ENCODE measurements at places on chromosomes 12 and 14. TPM values are rescaled to one million over a fixed set of nuclear protein-coding genes. Genes with fewer than 3 reads are reported as not detected.
A peak's percentile ranks its signal among the peaks of the same experiment; 100 is the strongest.

SERPINA3 gene
- total RNA-seq: 200 TPM

GPR132 gene
- 5.0 TPM for total RNA-seq

AKAP3 gene
- total RNA-seq: 1.4 TPM

CMA1 gene
- total RNA-seq: 2.8 TPM

KLRD1 gene
- total RNA-seq: 4.4 TPM

PARPBP gene
- total RNA-seq: 2.9 TPM

TMEM63C gene
- total RNA-seq: 0.26 TPM

NKX2-8 gene
- total RNA-seq: not detected

DNA sequence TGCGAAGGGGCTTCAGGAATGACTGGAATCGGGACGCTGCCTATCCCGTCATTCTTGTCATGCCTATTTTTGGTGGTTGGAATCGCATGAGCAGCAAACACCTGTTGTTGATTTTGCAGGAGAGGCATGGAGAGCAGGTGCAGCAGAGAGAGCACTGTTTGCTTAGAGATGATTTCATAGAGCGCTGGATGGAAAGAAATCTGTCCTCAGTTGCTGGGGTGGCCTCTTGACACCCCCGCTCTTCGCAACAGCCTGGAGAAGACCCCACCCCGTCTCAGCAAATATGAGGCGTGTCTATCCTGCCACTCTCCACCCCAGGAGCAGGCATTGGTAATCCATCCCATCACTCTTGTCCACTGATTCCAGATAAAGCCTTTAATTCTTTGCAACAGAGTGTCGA, 19.3 kb upstream of the NCOR2 start:
- DNase-seq: no peak
- H3K27me3 ChIP-seq: no peaks in the 10 kb centered on the region
- no peak overlapping the region for H3K27ac ChIP-seq
- H3K4me1 ChIP-seq: no peaks in the 10 kb centered on the region
- H3K4me3 ChIP-seq: no peak overlapping the region
- H3K36me3 ChIP-seq: no peaks in the 10 kb centered on the region

GRCh38 chr14:100617410-100618317, 30.4 kb upstream of the BEGAIN start:
- peak; percentile 16 for DNase-seq
- H3K27ac ChIP-seq: no peak overlapping the region
- H3K36me3 ChIP-seq: no peaks in the 10 kb centered on the region
- H3K4me3 ChIP-seq: no peak overlapping the region
- no peaks in the 10 kb centered on the region for H3K27me3 ChIP-seq

- H3K4me3 ChIP-seq: no peak overlapping the region
- no peaks in the 10 kb centered on the region for H3K4me1 ChIP-seq
- H3K27ac ChIP-seq: no peak overlapping the region
- no peaks in the 10 kb centered on the region for H3K36me3 ChIP-seq
- no peak for DNase-seq
Observed at GRCh38 chr12:18358077-18358476, 96.8 kb downstream of the PIK3C2G start.

- no peaks in the 10 kb centered on the region for H3K4me1 ChIP-seq
- H3K27ac ChIP-seq: no peak overlapping the region
- no peaks in the 10 kb centered on the region for H3K27me3 ChIP-seq
- no peak for DNase-seq
Observed at GRCh38 chr12:53998110-53998899, 1.7 kb upstream of the HOXC9 start.

DNA sequence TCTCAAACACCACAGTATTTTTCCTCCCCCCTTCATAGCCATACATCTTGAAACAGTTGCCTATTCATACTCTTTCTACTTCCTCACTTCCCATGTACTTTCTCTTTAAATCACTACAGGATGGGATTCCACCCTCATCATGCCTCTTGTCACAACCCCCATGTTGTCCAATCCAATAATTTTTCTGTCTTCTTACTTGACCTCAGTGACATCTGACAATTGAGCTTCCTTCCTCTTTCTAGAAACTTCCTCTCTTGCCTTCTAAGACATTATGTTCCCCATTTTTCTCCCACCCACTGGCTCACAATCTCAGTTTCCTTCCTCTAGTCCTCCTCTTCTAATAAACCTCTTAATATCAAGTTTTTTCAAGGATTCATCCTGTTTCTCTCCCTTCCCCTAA, 5.3 kb downstream of the C2CD5 start:
- H3K4me3 ChIP-seq: no peak overlapping the region
- no peak for DNase-seq
- no peaks in the 10 kb centered on the region for H3K27me3 ChIP-seq
- no peak overlapping the region for H3K27ac ChIP-seq
- H3K36me3 ChIP-seq: no peaks in the 10 kb centered on the region
- H3K4me1 ChIP-seq: no peaks in the 10 kb centered on the region

DNA sequence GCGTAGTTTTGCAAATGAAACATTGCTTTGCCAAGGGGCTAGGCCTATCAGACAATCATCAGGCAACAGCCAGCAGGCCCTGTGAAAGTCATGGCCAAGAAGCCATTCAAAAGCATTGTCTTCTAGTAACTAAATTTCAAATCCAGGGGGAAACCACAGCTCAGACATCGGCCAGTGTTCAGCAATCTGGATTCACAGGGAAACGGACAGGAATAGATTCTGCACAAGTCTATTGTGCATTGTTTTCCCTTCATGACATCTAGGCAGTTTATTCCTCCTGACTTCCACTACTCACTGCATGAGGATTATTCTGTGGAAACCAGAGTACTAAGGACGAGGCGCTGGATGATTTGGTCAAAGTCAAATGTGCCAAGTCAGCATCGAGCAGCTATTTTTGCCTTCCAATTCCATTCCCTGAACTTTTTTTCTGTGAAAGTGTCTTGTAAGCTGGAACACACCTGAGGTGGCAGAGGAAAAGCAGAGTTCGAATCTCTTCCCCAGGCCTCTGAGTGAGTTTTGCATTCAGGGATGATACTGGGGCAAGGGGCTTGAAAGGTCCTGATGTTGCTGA, 75.4 kb downstream of the VCPKMT start:
- H3K36me3 ChIP-seq: no peaks in the 10 kb centered on the region
- no peak for DNase-seq
- no peak overlapping the region for H3K27ac ChIP-seq
- no peaks in the 10 kb centered on the region for H3K4me1 ChIP-seq
- H3K4me3 ChIP-seq: no peak overlapping the region

DNA sequence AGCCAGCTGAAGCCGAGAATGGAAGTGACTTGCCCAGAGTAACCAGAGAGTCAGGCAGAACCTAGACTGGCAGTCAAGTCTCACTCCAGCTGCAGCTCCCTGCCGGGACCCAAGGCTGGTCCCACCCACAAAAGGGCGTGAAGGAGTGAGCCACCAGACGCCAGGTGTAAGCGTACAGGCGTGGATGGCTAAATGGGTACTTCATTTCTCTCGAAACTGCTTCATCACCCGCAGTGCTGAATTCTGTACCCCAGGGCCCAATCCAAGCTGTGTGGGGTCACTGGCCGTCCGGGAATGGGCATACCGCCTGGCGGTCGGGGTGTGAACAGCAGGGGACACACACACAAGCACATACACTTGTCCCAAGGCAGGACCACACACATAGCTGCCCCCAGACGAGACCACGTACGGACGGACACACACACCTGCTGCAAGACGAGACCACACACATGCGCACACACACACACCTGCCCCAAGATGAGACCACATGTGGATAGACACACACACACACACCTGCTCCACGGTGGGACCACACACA, 34.8 kb downstream of the DEGS2 start:
- no peak overlapping the region for H3K4me3 ChIP-seq
- no peaks in the 10 kb centered on the region for H3K4me1 ChIP-seq
- DNase-seq: no peak
- H3K27me3 ChIP-seq: no peaks in the 10 kb centered on the region
- no peak overlapping the region for H3K27ac ChIP-seq

DNA sequence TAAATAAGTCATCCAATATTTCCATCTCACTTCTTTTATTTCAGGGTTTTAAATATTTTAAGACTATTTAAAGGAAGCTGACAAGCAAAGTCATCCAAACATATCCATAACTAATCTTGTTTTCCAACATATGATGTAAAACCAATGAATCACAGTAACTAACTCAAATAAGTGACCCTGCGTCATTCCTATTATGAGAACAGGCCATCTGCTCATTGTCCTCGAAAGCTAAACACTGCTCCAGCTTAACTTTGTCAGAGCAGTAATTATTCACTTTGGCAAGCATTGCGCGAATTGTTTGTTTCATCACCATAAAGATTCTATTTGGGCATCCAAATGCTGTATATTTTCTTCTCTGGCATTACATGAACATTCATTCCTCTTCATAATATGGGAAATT, 99.1 kb downstream of the CAPZA3 start:
- H3K4me1 ChIP-seq: no peaks in the 10 kb centered on the region
- H3K27ac ChIP-seq: no peak overlapping the region
- no peak overlapping the region for H3K4me3 ChIP-seq
- no peaks in the 10 kb centered on the region for H3K27me3 ChIP-seq
- H3K36me3 ChIP-seq: no peaks in the 10 kb centered on the region

DNA sequence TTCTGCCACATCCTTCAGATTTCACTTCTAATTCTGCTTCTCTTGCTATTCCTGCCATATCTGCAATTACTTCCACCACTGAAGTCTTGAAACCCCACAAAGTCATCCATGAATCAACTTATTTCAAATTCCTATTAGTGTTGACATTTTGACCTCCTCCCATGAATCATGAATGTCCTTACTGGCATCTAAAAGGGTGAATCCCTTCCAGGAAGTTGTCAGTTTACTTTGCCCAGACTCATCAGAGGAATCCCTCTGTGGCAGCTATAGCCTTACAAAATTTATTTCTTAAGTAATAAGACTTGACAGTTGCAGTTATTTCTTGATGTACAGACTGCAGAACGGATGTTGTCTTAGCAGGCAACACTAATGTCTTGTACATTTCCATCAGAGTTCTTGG, 162.9 kb downstream of the PCNX1 start:
- no peak for DNase-seq
- H3K4me1 ChIP-seq: no peaks in the 10 kb centered on the region
- H3K36me3 ChIP-seq: peaks cover 5% of the 10 kb centered on the region
- no peak overlapping the region for H3K27ac ChIP-seq
- H3K4me3 ChIP-seq: no peak overlapping the region

DNA sequence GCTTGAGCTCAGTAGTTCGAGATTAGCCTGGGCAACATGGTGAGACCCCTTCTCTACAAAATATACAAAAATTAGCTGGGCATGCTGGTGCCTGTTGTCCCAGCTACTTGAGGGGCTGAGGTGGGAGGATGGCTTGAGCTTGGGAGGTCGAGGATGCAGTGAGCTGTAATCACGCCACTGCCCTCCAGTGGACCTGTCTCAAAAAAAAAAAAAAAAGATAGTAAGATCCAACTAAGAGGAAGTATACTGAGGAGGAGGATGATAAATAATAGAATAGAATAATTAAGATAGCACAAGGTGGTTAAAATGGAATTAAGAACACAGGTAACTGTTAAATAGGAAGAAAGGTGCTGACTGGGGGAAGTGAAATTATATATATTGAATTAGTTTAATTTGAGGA, 37.0 kb upstream of the BAZ1A start:
- no peaks in the 10 kb centered on the region for H3K4me1 ChIP-seq
- no peak overlapping the region for H3K4me3 ChIP-seq
- H3K27me3 ChIP-seq: no peaks in the 10 kb centered on the region

GRCh38 chr14:49975276-49975675, 82.4 kb downstream of the ARF6 start:
- H3K36me3 ChIP-seq: no peaks in the 10 kb centered on the region
- no peaks in the 10 kb centered on the region for H3K27me3 ChIP-seq
- peak overlapping the region; percentile 34 for H3K27ac ChIP-seq

GRCh38 chr12:95637471-95638155, 86.3 kb upstream of the USP44 start:
- no peak for DNase-seq
- no peaks in the 10 kb centered on the region for H3K4me1 ChIP-seq
- no peak overlapping the region for H3K4me3 ChIP-seq
- no peaks in the 10 kb centered on the region for H3K36me3 ChIP-seq
- H3K27ac ChIP-seq: no peak overlapping the region

- H3K27me3 ChIP-seq: no peaks in the 10 kb centered on the region
- H3K27ac ChIP-seq: no peak overlapping the region
- no peak overlapping the region for H3K4me3 ChIP-seq
- DNase-seq: no peak
- no peaks in the 10 kb centered on the region for H3K36me3 ChIP-seq
Observed at GRCh38 chr12:18054925-18055619, 34.9 kb downstream of the RERGL start.

DNA sequence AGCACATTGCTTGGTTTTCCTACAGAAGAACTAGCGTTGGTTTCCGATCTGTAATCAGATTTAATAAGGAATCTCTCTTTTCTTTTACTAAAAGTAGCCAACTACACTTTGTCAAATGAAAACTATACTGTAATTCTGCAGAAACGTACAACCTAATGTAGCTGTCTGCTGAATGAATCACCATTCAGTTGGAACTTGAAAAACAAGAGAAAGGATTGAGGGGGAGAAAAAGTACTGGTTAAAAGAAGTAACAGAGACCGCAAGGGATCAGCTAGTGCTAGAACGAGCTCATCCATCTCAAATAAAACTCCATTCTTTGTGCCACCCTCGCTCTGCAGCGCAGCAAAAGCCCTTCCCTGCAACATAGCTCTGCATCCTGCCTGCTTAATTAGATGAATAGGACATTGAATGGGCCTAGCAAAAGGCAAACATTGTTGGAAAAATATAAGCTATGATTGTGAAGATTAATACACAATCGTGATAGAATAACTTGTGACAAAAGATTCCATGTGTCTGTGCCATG, 2.6 kb downstream of the GARIN2 start:
- no peak overlapping the region for H3K27ac ChIP-seq
- no peak for DNase-seq
- H3K4me1 ChIP-seq: no peaks in the 10 kb centered on the region
- H3K36me3 ChIP-seq: no peaks in the 10 kb centered on the region
- no peak overlapping the region for H3K4me3 ChIP-seq

- H3K4me1 ChIP-seq: no peaks in the 10 kb centered on the region
- no peaks in the 10 kb centered on the region for H3K27me3 ChIP-seq
- DNase-seq: no peak
- H3K4me3 ChIP-seq: no peak overlapping the region
- no peak overlapping the region for H3K27ac ChIP-seq
Observed at GRCh38 chr14:95198320-95198719, 41.0 kb upstream of the DICER1 start.

- no peaks in the 10 kb centered on the region for H3K4me1 ChIP-seq
- DNase-seq: no peak
- H3K27ac ChIP-seq: no peak overlapping the region
- no peaks in the 10 kb centered on the region for H3K36me3 ChIP-seq
Observed at GRCh38 chr12:131511391-131511802, 199.5 kb upstream of the SFSWAP start.

GRCh38 chr14:54493293-54493692, 4.5 kb upstream of the GMFB start:
- H3K4me1 ChIP-seq: no peaks in the 10 kb centered on the region
- H3K27me3 ChIP-seq: no peaks in the 10 kb centered on the region
- H3K36me3 ChIP-seq: no peaks in the 10 kb centered on the region
- no peak for DNase-seq

DNA sequence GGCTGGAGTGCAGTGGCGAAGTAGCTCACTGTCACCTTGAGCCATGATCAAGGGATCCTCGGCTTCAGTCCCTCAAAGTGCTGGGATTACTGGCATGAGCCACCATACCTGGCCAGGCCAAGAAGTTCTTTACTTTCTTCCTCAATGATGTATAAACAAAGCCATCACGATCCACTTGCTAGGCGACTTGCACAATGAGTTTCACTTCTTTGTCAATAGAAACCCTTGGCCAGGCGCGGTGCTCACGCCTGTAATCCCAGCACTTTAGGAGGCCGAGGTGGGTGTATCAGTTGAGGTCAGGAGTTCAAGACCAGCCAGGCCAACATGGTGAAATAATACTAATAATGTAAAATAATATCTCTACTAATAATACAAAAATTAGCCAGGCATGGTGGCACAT, 14.4 kb upstream of the SPSB2 start:
- H3K4me3 ChIP-seq: no peak overlapping the region
- H3K36me3 ChIP-seq: peaks cover 3% of the 10 kb centered on the region
- no peaks in the 10 kb centered on the region for H3K27me3 ChIP-seq
- DNase-seq: peak; percentile 49

Measured in aorta (tissue), 5 donors.